ENCODE measurements at places on chromosomes 16 and 17. TPM values are rescaled to one million over a fixed set of nuclear protein-coding genes. Genes with fewer than 3 reads are reported as not detected.

GPATCH8 gene
- 26.9 TPM for total RNA-seq

ODAD4 gene
- 3.2 TPM for total RNA-seq

HBQ1 gene
- not detected for total RNA-seq

ADAM11 gene
- total RNA-seq = 2.6 TPM

CSH1 gene
- total RNA-seq = not detected

GRCh38 chr17:19554393-19554792 lies 20.7 kb downstream of the SLC47A1 start:
- H3K36me3 ChIP-seq = no peaks in the 10 kb centered on the region
- peak overlapping the region; percentile 84 for H3K27ac ChIP-seq
- peak; percentile 46 for DNase-seq
- no peak overlapping the region for H3K4me3 ChIP-seq
- H3K4me1 ChIP-seq = peaks cover 9% of the 10 kb centered on the region

GRCh38 chr17:32298721-32299579 lies 33.3 kb downstream of the RHBDL3 start:
- H3K27me3 ChIP-seq = no peaks in the 10 kb centered on the region
- H3K36me3 ChIP-seq = no peaks in the 10 kb centered on the region
- no peak overlapping the region for H3K4me3 ChIP-seq
- H3K4me1 ChIP-seq = no peaks in the 10 kb centered on the region
- no peak for DNase-seq
- no peak overlapping the region for H3K27ac ChIP-seq

DNA sequence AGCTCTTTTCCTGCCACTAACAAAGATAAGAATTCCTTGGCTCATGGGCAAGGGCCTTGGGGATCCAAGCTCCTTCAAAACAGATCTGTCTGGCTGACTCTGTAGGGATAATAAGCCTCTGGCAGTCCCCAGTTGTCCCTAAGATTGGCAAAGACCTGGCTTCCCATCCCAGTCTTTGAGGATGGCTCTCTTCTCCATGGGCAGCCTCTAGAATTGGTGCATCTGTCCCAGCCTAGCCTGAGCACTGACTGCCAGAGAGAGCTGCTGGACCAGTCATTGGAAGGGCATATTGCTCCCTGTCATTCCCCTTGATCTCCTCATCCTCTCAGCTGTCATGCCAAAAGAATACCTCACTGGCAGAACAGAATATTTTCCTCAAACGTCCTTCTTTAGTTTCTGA lies 13.2 kb upstream of the CUEDC1 start:
- no peak for DNase-seq
- no peaks in the 10 kb centered on the region for H3K4me1 ChIP-seq
- H3K27me3 ChIP-seq = no peaks in the 10 kb centered on the region
- no peak overlapping the region for H3K4me3 ChIP-seq

- H3K36me3 ChIP-seq = no peaks in the 10 kb centered on the region
- H3K4me1 ChIP-seq = peaks cover 28% of the 10 kb centered on the region
- DNase-seq = no peak
- no peaks in the 10 kb centered on the region for H3K27me3 ChIP-seq
Measured at GRCh38 chr16:8959921-8960787, 3.6 kb downstream of the USP7 start.

- no peak overlapping the region for H3K4me3 ChIP-seq
- H3K4me1 ChIP-seq = no peaks in the 10 kb centered on the region
- H3K36me3 ChIP-seq = no peaks in the 10 kb centered on the region
- no peak overlapping the region for H3K27ac ChIP-seq
- no peaks in the 10 kb centered on the region for H3K27me3 ChIP-seq
Measured at GRCh38 chr17:46020023-46020761, 21.1 kb downstream of the STH start.

DNA sequence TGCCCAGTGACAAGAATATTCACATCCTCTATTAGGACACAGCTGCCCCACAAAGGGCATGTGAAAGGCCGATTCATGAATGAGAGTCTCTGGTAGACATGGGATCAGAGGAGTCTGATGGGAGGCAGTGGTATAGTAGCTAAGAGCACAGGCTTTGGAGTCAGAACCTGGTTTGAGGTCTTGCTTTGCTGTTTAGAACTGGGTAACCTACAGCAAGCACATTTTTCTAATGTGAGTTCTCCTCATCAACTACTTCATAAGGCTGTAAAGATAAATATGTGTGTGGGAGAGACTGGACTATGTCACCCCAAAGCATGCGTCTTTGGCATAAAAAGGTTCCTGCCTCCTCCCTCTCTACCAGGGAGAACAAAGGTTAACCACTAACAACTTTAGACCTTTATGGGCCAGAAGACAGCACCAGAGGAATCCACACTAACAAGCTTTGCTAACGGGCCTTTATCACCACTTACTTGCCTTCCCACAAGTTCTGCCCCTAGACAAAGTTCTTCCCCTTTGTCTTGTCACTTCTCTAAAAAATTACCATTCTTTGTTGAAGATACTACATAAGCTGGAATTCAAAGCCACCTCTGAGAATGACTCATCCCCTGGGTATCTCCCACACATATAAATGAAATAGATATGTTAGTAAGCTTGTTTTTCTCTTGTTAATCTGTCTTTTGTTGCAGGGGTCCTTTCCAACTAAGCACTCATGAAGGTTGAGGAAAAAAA lies 21.1 kb downstream of the CDR2 start:
- H3K36me3 ChIP-seq = no peaks in the 10 kb centered on the region
- DNase-seq = no peak
- no peaks in the 10 kb centered on the region for H3K4me1 ChIP-seq
- H3K27me3 ChIP-seq = no peaks in the 10 kb centered on the region

DNA sequence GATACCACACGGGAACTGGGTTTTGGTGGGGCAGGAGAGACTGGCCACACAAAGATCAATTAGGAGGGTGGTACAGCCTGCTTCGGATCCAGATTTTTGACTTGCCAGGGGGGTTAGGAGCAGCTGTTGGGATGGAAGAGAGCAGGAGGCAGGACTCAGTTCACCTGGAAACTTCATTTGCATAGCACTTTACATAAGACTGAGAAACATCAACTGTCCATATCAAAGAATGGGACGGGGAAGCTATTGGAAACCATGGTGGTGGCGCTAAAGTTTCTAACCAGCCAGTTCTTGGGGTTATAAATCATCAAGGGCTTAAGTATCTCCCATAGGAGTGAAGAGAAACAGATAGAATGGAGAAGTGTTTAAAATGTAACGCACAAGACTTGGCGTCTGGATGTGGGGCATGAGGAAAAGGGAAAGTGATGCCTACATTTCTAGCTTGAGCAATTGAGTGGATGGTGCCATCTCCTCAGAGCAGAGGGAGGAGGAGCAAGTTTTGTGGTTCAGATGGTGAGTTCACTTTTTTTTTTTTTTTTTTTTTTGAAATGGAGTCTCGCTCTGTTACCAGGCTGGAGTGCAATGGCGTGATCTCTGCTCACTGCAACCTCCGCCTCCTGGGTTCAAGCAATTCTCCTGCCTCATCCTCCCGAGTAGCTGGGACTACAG lies 6.4 kb upstream of the SRCAP start:
- H3K36me3 ChIP-seq = no peaks in the 10 kb centered on the region
- DNase-seq = no peak
- no peaks in the 10 kb centered on the region for H3K27me3 ChIP-seq
- H3K4me3 ChIP-seq = no peak overlapping the region

DNA sequence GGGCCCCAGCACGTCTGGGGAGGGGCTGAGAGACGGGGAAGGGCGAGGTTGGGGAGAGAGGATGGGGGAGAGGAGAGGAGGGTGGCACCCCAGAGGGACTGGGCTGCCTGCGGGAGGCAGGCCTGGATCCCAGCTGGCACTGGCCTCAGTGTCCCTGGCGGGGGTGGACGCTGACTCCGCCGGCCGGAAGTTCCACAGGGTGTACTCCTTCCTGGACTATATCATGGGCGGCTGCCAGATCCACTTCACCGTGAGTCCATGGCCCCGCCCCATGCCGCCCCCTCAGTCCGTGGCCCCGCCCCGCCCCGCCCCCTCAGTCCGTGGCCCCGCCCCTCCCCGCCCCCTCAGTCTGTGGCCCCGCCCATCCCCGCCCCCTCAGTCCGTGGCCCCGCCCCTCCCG lies 11.3 kb downstream of the CPNE7 start:
- no peak overlapping the region for H3K27ac ChIP-seq
- H3K36me3 ChIP-seq = no peaks in the 10 kb centered on the region
- H3K27me3 ChIP-seq = no peaks in the 10 kb centered on the region
- no peak for DNase-seq
- H3K4me1 ChIP-seq = no peaks in the 10 kb centered on the region
- H3K4me3 ChIP-seq = no peak overlapping the region

DNA sequence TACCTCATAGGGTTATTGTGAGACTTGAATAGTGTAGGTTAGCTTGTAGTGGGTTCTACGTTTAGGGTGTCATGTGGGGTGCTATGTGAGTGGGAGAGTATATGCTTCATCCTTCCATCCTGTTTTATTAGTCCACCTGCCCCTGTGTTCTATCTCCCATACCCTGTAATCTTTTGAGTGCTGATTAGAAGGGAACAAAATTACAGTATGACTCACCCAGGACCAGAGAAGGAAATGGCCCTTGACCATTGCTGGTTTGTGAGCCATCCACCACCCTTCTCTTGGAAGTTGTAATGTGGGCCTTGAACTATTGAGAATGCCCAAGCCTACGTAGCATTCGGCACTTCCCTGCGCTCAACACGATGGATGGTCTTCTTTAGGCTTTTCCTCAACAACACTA lies 17.1 kb downstream of the SAP30BP start:
- no peak for DNase-seq
- H3K4me1 ChIP-seq = no peaks in the 10 kb centered on the region
- no peaks in the 10 kb centered on the region for H3K27me3 ChIP-seq
- H3K27ac ChIP-seq = peak overlapping the region; percentile 10
- no peaks in the 10 kb centered on the region for H3K36me3 ChIP-seq
